Colonic mucosa (tissue), 4 donors: ENCODE measurements at places on chromosomes 7 and 10. TPM values are rescaled to one million over a fixed set of nuclear protein-coding genes. Genes with fewer than 3 reads are reported as not detected.
A peak's percentile ranks its signal among the peaks of the same experiment; 100 is the strongest.

DNA sequence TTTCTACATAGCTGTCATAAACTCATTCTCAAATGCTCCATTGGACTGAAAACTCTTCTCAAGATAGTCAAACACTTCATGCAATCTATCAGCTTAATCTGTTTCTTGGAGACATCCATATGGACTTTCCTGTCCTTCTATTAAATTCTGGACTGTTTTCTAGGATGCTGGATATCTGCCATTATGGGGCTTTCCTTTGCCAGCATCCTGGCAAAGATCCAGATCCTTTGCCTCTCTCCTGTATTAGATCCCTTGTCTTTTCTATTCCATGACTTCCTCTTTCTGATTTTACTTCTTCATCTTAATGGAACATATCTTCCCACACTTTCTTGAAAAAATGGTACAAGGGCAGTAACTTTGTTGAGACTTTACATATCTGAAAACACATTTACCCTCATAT lies 35.9 kb upstream of the SKAP2 start:
- no peak overlapping the region for H3K27ac ChIP-seq
- H3K36me3 ChIP-seq, result no peaks in the 10 kb centered on the region
- H3K4me3 ChIP-seq, result no peak overlapping the region
- H3K4me1 ChIP-seq, result no peaks in the 10 kb centered on the region
- DNase-seq, result no peak

DNA sequence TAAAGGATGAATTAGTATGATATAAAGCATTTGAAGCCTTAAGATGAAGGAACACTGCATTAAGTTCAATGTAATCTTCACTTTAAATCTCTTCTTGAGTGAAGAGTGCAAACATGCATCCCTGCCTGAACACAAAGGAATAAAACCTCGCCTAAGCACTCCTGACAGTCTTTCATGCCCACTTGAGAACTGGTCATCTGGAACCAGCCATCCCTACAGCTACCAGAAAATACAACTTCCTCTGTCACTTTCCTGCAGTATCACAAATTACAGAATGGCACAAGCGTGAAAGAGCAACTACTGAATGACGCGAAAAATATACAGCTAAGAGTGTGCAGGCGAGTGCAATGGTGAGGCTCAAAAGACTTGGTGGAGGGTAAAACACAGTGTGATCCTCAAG lies 1079.9 kb downstream of the CNTNAP2 start:
- no peaks in the 10 kb centered on the region for H3K36me3 ChIP-seq
- no peak overlapping the region for H3K27ac ChIP-seq
- no peaks in the 10 kb centered on the region for H3K27me3 ChIP-seq

GRCh38 chr7:113179313-113179712 lies 61.0 kb upstream of the SMIM30 start:
- H3K4me1 ChIP-seq, result no peaks in the 10 kb centered on the region
- H3K36me3 ChIP-seq, result no peaks in the 10 kb centered on the region
- no peaks in the 10 kb centered on the region for H3K27me3 ChIP-seq
- no peak overlapping the region for H3K4me3 ChIP-seq
- DNase-seq, result peak; percentile 25

DNA sequence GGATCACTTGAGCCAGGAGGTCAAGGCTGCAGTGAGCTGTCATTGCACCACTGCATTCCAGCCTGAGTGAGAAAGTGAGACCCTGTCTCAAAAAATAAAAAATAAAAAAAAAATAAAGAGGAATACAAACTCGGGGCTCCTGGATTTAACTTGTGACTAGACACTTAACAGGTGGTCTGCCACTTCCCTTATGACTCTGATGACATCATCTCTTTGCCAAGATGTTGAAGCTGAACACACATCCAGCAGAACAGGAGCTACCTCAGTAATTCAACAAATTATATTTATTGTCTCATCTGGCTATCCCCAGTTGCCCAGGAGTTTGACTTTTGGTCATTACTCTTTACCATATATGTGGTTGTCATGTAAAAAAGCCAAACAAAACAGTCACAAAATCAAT lies 35.3 kb downstream of the NEUROD6 start:
- no peaks in the 10 kb centered on the region for H3K27me3 ChIP-seq
- H3K36me3 ChIP-seq, result no peaks in the 10 kb centered on the region
- no peaks in the 10 kb centered on the region for H3K4me1 ChIP-seq
- H3K4me3 ChIP-seq, result no peak overlapping the region

DNA sequence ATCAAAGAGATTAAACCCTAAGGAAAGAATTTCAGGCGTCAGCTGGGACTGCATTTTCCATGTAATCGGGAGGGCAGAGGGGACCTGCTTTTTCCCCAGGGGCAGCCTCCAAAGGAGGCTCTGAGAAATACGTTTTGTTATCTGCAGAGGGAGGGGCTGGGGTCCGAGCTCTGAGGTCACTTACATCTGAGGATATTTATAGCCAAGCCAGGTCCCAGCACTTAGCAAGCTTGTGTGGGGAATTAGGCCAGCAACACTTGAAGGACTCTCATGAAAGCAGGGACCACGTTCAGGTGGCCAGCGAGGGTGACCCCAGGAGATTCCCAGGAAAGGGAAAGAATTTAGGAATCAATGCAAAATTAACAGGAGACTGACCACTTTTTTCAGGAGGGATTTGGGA lies 20.6 kb upstream of the GDI2 start:
- H3K27ac ChIP-seq, result no peak overlapping the region
- no peak overlapping the region for H3K4me3 ChIP-seq

DNA sequence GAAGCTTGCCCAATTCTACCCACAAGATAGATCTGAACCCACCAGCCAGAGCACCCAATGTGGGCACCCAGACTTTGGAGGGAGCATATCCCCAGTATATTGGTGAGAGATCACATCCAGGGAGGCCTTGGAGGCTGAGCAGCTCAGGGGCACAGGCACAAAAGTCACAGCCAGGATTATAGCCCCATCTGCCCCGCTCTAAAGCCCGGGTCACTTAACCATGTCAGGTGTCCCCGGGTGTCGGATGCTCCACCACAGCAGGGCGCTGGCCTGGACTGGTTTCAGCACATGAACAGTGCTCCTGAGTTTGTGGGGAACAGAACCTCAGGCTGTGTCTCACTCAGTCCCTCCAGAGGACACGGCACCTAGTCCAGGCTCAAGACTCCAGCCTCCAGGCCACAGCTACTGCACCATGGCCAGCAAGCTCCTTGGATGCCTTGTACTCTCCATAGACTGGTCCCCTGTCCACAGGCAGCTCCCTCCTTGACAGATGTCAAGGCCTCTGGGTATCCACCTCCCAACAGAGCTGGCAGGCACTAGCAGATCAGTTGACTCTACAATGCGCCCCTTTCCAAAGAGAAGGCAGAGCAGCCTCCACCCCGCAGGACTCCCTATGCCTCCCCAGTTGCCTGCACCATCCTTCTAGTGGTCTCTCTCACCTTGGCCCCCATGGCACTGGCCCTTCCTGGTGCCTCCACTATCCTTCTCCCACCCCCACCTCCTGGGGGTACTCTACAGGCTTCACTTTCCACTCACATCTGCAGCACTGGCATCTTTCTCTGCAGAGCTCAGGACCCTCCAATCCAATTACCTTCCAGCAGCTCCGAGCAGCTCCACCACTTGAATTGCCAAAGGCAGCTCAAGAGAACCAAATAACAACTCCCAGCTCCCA lies 306.0 kb downstream of the GRID1 start:
- no peak overlapping the region for H3K27ac ChIP-seq
- H3K4me1 ChIP-seq, result no peaks in the 10 kb centered on the region
- H3K4me3 ChIP-seq, result no peak overlapping the region
- DNase-seq, result no peak

DNA sequence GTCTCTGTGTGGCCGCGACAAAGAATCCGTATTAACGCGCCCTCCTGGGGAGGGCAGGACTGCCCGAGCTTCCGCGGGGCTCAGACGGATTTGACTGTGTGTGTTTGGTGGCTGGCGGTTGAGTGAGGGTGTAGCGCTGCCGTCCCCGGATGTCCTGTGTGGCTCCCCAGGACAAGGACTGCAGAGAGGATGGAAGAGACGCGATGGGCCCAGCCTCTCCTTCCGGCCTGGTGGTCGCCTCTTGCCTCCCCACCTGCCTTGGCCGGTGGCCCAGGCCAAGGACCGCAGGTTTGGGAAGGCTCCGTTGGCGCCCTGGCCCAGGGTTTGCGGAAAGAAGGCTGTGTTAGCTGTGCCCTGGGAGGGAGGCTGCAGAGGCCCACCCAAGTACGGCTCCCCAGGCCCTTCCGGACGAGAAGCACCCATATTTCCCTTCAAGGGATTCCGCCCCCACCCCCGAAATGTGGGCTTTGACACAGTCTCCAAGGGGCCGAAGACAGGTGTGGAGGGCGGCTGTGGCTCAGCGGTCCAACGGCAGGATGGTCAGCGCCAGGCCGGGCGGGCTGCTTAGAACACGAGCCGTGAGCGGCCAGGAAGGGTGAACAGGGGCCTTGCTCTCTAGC lies 2.3 kb downstream of the UNCX start:
- peaks cover 85% of the 10 kb centered on the region for H3K27me3 ChIP-seq
- no peaks in the 10 kb centered on the region for H3K36me3 ChIP-seq
- H3K27ac ChIP-seq, result no peak overlapping the region

- no peaks in the 10 kb centered on the region for H3K36me3 ChIP-seq
- H3K27me3 ChIP-seq, result no peaks in the 10 kb centered on the region
- DNase-seq, result no peak
- no peaks in the 10 kb centered on the region for H3K4me1 ChIP-seq
- no peak overlapping the region for H3K4me3 ChIP-seq
- H3K27ac ChIP-seq, result no peak overlapping the region
These were observed 865.9 kb downstream of the LRMDA start for GRCh38 chr10:76297358-76297757.

DNA sequence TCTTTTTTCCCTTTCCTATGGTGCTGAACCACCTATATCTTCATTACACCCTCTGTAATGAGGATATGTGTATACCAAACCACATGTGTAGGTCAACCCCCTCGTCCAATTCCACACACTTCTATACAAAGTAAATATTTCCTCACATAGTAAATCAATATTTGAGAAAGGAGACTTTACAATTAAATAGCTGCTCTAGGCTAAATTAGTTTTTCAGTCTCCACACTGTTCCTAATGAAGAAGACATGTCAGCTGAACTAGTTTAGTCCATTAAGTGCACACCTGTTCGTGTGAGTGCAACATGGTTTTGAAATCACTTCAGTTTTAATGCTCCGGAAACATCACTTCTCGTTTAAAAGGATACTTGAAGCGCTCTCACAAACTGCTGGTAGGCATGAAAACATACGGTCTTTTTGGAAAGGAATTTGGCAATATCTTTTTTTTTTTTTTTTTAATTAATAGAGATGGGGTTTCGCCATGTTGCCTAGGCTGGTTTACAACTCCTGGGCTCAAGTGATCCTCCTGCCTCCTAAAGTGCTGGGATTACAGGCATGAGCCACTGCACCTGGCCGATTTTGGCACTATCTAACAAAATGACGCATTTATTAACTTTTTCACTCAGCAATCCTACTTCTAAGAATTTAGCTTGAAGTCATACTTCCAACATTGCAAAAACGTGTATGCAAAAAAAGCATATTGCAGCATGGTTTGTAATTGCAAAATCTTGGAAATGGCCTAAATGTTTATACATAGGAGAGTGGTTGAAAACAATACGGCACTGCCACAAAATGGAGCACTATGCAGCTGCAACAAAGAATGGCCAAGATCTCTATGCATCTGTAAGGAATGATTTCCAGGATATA lies 2.1 kb upstream of the XRCC2 start:
- no peak for DNase-seq
- no peak overlapping the region for H3K27ac ChIP-seq
- no peaks in the 10 kb centered on the region for H3K27me3 ChIP-seq
- H3K36me3 ChIP-seq, result no peaks in the 10 kb centered on the region
- H3K4me1 ChIP-seq, result peaks cover 8% of the 10 kb centered on the region

The TMEM176A gene
- total RNA-seq, result 170 TPM

The INA gene
- 1.4 TPM for total RNA-seq

The UNC5B gene
- 18.4 TPM for total RNA-seq
